ENCODE measurements at places on chromosomes 5 and 9.

DNA sequence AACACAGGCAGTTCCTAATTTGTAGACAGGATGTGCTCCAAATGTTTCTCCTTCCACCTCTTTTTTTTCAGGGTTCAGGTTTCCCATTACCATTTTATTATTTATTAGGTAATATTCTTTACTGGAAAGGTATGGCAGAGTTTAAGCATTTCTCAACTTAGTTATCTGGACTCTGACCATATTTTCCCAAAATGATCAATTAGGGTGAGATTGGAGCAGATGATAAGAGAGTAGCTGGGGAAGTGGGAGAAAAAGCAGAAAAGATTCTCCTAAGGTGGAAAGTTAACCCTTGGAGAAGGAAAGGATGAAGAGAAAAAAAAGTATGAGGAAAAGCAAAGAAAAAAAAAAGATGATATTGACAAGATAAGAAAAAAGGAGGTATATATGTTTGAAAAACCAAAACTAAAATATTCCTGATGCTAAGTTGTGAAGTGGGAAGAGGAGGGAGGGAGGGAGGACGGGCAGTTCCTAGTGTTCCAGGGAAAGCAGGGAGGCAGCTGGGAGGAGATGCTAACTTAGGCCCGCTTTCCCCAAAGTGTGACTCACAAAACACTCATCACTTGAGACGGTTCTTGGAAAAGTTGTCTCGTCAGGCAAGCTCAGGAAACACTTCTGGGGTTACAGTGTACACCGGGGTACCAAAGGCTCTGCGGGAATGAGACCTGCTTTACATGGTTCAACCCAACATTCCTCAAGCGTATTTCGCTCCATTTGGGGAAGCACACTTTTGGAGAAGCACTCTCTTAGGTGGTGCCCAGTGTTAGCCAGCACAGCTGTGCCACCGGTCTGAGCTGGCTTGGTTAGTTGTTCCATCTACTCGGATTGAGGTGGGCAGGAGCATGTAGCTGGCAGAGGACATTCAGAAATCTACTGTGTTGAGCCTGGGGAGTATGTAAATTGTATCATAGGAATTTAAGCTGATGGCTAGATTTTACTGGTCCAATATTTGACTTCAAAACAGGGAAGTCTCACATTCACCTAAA lies 35.1 kb downstream of the B4GALT1 start:
- no peak for DNase-seq

DNA sequence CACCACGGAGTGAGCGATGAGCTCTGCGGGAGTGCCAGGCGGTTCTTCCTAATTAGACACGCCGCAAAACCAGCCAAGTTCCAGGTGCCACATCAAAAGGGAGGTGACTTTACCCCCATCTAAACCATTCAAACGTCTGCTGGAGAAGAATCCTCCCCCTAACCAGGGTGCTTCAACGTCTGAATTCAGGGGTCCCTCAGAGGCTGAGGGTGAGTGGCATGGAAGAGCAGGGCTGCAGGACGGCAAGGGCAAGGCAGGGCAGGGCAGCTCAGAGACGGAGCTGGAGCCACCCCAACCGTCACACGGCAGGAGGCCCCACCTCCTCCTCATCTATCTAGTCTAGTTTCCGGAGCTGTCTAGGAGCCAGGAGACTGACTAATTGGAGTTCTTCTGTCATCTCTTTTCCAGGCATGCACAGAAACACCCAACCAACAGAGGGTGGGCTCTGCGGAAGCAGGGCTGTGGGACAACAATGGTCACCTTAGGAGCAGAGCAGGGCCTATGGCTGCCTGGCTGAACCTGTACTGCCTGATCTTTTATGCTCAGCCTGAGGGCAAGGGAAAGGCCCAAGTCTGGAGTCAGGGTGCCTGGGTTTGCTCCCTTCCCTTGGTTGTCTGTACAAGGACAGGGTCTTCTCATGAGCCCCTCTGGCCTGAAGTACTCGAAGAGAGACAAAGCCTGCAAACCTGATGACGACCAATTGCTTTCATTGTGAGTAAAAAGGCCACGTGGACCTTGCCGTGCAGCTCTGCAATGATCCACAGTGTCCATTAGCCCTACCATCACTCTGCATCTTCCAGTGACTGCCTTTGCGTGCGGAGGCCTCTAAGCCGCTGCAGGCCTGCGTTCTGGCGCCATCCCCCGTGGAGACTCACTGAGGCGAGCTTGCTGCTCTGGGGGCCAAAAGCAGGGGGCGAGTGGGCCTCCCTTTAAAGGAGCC lies 81.0 kb upstream of the SLC25A51 start:
- no peak for DNase-seq

DNA sequence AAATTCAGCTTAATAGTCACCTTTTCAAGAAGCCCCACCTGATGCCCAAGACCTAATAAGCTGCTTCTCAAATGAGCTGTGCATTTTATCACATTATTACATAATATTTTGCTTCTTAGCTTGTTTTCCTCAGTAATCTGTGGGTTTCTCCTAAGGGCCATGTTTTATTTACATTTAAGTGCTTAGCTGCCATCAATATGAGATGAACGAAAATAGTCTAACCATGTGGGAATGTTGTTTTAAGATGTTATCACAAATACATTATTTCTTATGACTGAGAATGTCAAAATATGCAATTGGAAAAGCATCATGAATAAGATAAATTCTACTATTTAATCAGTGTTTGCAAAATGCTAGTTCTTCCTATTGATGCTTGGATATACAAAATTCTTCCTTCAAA lies 10.1 kb downstream of the ARRDC3 start:
- no peak for DNase-seq

- DNase-seq = peak; percentile 54
Observed at GRCh38 chr9:85508616-85509015, 233.1 kb downstream of the AGTPBP1 start.

- DNase-seq = peak; percentile 45
Observed at GRCh38 chr5:3217771-3218495, 377.7 kb upstream of the IRX1 start.

GRCh38 chr9:128484686-128485413 lies 19.7 kb upstream of the GLE1 start:
- DNase-seq = no peak

GRCh38 chr5:53170746-53171349 lies 61.3 kb upstream of the MOCS2 start:
- peak; percentile 34 for DNase-seq

DNA sequence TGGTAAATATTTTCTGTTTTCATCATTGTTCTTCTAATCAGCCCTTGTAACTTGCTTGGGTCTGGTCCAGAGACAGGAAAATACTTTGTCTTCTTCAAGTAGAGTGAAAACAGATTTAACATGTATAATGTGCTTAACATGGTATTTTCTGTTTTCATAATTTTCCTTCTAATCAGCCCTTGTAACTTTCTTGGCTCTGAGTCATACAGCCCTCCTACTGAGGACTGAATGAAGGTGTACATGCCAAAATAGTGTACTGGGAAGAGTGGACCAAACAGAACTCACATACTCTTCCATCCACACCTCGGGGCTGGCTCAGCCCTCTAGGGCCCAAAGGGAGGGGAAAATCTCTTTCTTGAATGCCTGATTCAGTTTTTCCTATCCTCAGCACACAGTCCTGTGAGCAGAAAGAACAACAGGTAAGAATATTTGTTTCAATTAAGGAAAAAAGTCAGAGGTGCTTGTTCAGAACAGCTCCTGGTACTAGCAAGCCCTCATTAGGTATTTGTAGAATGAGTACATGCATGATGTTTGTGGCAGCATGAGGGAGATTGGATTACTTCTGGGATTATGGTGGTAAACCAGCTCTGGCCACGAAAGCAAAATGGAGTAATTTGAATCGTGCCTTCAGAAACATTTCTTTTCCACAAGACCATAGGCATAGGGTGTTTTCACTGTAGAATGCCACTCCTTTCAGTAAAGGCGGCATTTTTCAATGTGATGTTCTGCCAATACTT lies 24.2 kb upstream of the MACIR start:
- peak; percentile 46 for DNase-seq

GRCh38 chr5:52269401-52269800 lies 518.3 kb upstream of the ITGA1 start:
- DNase-seq = peak; percentile 19

DNA sequence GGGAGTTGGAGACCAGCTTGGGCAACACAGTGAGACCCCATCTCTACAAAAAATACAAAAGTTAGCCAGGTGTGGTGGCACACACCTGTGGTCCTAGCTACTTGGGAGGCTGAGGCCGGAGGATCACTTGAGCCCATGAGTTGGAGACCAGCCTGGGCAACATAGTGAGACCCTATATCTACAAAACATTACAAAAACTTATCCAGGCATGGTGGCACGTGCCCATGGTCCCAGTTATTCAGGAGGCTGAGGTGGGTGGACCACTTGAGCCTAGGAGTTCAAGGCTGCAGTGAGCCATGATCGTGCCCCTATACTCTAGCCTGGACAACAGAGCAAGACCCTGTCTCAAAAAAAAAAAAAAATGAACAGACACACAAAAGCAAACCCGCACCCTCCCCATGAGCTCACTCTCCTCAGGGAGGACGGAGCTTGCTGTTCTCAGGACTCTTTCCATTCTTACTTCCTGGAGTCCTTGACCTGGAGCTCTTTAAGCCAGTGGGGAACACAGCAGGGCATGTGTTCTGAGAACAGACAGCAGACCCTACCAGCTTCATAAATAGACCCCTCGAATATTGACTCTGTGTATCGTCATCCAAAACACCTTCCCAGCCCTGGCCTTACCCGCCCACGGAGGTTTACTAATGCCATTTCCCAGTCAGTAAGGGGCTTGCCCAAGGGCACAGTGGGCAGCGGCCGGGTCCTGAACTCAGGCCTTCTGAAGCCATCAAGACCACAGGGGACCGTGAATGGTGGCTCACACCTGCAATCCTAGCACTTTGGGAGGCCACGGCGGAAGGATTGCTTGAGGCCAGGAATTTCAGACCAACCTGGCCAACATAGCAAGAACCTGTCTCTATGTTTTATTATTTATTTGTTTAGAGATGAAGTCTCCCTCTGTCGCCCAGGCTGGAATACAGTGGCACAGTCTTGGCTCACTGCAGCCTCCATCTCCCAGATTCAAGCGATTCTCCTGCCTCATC lies 11.1 kb downstream of the PTGES2 start:
- DNase-seq = no peak

DNA sequence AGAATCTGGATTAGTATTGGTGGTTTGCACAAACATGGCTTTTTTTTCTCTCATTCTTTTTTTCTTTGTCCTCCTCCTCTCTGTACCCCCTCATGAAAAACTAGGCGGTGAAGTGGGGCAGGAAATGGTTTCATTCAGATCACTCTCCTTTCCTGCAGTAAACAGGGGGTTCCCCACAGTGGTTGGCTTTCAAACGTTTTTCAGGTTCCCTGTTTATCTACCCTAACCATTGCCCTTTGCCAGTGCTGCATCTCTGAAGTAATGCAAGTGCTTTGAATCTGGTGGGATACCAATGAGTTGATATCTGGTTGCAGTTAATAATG lies 29.8 kb downstream of the NR4A3 start:
- DNase-seq = no peak

DNA sequence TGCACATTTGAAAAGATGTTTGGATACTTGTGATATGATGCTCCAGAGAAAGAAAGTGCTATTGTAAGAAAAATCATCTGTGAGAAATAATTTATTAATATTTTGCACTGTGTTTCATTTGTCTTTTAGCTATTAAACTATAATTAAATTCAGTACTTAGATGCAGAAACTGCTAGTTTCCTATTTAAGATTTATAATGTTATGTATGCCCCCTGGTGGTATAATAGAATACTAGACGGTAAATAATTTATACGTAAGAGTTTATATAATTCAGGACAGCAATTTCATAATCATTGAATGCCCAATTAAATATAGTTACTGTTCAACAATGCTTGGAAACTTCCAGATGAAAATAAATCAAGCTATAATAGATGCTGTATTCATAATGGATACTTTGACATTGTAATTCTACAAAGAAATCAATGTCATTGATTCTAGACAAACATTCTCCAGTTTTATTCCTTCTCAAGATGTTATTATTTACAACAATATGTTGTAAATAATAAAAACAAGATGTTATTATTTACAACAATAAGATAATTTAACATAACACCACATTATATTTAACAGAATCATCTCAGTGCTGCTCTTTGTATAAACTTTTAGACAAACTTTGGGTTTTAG lies 101.0 kb downstream of the TMEM232 start:
- peak; percentile 60 for DNase-seq

- no peak for DNase-seq
Observed at GRCh38 chr9:34371886-34372466, 4.7 kb downstream of the MYORG start.

- no peak for DNase-seq
Observed at GRCh38 chr9:126838055-126838811, 22.2 kb upstream of the ZBTB34 start.

- no peak for DNase-seq
Observed at GRCh38 chr5:135576075-135576599, 2.7 kb downstream of the CXCL14 start.

GRCh38 chr9:116165912-116166311 lies 12.3 kb downstream of the PAPPA start:
- no peak for DNase-seq

- DNase-seq = peak; percentile 76
Observed at GRCh38 chr5:74589204-74590056, 51.1 kb downstream of the ENC1 start.

DNA sequence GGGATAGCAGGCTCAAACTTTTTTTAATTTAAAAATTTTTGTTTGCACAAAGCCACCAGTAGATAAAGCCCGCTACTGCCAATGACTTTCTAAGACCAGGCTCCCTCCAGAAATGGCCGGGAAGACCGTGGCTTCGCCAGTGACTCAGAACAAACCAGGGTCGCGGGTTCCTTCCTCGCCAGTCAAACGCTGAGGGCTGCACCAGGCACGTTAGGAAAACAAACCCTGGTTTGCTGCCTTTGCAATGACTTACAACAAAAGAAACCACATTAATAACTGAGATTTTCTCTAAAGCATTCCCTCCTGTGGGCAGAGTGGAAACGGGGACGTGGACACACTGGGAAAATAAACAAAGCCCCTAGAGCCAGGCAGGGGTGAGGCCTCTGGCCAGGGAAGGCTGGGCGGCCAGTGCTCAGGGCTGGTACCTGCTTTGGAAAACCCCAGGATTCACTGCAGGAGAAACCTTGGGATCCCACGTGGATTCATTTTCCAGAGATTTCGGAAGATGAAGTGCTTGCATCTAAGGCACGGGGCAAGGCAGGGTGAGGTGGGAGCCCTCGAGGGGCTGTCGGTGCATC lies 3.8 kb downstream of the PRRX2 start:
- DNase-seq = no peak

DNA sequence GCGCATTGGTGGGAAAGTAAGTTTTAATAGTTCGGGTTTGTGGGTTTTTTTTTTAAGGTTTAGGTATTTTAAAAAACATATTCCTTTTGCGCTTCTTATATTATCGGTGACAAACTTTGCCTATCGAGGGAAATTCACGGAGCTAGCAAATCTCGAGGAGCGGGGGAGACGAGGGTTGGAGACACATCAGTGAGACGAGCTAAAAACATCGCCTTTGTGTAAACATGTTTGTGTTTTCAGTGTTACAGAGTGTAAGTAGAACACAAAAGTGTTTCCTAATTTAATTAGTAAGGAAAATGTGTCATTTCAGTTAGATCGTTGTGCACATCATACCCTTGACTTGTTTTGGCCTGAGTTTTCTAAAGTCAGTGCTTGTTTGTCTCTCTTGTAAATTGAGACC lies 945 bp downstream of the BTF3 start:
- peak; percentile 4 for DNase-seq

All from NCI-H82 (cell line).